ELR (cell line): ENCODE measurements at places on chromosomes 1 and 21.

GRCh38 chr1:157993147-157993917, at the start of gene KIRREL1:
Gene KIRREL1 (plus strand): TSS chr1:157993645. CDS start chr1:157993677, 32 bp downstream.
- peak; percentile 80 for DNase-seq

- no peak for DNase-seq
These were observed 4.1 kb downstream of the CD84 start for GRCh38 chr1:160575112-160575664.

- DNase-seq = no peak
These were observed 8.0 kb downstream of the NOL9 start for GRCh38 chr1:6546326-6546725.

DNA sequence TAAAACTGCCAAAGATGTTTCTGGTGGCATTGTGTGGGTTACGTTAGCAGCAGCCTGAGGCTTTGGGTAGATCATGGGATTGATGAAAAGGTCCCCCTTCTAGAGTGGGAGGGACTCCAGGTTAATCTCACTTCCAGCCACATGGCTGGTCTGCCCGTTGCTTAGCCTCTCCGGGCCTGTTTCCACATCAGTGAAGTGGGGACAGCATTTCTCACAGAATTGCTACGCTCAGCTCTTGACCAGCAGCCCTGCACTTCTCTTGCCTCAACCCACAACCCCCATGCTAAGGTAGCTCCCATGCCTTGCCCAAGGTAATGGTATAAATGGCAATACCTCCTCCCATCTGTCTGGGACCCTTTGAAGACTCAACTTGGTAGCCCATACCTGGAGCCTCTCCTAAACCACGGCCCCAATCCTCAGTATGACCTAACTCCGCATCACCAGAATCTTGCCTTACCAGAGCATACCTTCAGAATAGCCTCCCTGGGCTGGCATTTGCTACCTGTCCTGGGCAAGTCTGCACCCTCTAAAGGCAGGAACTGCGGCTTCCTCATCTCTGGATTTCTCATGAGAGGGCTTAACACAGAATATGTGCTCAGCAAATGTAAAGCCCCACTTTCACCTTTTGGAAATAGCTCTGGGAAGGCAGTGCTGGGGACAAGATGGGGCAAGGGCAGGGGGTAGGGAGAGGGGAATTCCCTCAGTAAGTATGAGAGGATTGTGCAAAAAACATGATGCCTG, 10.9 kb upstream of the GUCA2A start:
- DNase-seq = no peak

DNA sequence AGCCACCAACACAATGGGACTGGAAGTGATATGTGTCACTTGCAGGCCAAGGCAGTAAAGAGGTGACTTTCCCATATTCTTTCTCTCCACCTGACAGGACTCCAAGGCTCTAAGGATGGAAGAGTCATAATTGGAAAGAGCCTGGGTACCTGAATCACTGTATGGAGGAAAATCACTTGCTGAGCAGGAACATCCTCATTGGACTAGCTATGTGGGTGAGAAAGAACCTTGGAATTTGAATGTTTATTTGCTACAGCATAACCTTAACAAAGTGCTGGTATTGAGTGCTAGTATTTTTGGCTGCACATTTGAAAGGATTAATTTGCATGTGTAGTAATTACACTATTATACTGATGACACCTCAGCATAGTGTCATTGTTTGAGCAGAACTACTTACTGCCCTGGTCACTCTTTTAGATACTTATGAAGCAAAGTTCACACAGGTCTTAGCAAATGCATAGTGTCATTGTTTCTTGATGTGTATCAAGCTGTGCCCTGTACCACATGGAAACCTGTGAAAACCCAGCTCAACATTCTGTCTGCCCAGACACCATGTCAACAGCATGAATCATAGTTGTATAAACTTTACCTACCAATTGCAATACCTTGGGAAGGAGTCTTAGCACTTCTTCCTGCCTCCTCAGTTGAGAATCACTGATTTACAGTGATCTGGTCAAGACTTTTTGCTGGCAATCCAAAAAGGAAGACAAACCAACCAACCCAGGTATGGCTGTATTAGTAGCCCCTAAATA, 5.1 kb upstream of the S100A10 start:
- DNase-seq = peak; percentile 82

GRCh38 chr1:71557138-71557537, 476.3 kb upstream of the ZRANB2 start:
- no peak for DNase-seq

DNA sequence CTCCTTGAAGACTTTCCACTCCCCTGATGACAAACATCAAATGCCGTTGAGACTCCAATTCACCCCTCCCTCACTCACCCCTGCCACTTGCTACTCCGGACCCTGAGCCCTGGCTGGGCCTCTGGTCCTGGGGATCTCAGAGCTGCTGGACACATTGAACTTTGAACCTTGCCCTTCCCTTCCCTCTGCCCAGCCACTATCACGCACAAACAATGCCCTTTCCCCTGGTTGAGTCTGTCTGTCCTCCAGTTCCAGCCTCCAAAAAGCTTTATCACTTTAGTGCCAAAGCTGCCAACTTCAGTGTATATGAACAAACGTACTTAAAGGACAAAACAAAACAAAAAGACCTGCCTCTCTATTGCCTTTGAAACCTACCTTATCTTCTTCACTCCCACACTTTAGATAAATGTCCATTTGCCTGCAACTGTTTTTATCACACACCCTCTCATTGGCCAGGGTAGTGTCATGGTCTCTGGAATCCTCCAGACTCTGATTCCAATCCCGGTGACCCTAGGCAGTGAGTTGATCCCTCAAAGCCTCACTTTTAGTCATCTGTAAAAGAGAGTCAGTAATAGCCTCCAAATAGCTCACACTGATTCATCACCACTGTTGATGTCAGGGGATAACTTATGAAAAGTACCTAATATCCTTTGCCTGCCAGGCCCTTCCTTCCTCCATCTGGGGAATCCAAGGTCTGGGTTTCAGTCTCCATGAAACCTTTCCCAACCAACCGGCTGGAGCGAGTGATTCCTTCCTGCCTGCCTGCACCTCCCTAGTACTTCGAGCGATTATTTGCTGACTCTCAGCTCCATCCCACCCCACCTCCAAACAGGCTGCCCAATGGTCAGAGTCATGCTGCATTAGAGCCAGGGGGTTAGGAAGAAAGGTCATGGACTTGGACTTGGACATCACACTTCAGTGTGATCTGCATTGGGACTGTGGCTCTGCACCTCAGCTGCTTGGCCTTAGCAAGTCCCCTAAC, 15.9 kb upstream of the SPOCD1 start:
- DNase-seq = peak; percentile 78

DNA sequence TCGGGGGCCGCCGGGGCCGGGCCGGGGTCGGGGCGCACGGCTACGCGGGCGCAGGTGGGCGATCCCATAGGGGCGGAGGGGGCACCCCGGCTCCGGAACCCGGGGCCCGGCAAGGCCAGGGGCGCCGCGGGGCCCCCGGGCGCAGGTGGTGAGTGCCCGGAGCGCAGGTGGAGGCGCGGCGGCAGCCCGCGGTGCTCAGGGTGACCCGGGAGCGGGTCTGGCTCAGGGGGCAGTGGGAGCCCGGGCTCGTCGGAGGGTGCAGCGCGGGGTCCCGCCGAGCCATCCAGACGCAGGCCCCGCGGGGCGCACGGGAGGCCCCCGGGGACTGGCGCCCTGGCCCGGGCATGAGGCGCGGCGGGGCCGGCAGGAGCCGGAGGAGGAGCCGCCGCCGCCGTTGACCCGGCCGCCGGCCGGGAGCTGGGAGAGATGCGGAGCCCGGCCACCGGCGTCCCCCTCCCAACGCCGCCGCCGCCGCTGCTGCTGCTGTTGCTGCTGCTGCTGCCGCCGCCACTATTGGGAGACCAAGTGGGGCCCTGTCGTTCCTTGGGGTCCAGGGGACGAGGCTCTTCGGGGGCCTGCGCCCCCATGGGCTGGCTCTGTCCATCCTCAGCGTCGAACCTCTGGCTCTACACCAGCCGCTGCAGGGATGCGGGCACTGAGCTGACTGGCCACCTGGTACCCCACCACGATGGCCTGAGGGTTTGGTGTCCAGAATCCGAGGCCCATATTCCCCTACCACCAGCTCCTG, 489 bp downstream of the CELSR2 start:
- DNase-seq = no peak

DNA sequence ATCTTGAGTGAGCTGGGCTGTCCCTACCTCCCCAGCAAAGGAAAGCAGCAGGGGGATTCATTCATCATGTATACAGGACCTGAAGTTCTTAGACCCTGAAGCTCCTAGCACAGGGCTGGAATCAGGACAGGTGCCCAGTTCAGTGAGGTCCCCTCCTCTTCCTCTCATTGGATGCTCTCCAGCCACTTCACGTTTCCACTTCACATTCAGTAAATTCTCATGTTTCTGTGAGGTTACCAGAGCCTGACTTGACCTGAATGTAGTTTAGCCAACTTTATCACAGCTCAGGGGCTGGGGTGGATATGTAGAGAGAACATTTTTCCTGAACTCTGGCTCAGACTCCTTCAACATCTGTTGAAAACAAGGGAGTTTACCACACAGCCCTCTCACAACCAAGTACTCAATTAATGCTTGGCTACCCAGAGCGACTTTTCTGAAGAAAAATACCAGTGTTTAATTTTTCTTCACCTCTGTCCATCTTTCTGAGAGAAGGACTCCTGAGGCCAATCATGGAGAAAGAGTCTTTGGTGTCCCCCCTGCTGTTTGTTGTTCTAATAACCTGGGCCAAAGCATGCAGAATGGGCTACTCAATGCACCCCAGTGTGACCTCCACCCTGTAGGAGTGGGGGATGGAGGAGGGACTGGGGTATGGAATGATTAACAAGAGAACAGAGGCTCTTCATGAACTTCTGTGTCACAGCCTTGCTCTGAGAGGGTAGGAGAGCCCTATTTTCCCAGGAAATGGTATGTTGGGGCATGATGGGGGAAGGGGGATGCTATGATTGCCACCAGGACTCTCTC, 108.3 kb upstream of the FGGY start:
- DNase-seq = no peak

- no peak for DNase-seq
These were observed 29.1 kb downstream of the TTC39A start for GRCh38 chr1:51301152-51301843.

DNA sequence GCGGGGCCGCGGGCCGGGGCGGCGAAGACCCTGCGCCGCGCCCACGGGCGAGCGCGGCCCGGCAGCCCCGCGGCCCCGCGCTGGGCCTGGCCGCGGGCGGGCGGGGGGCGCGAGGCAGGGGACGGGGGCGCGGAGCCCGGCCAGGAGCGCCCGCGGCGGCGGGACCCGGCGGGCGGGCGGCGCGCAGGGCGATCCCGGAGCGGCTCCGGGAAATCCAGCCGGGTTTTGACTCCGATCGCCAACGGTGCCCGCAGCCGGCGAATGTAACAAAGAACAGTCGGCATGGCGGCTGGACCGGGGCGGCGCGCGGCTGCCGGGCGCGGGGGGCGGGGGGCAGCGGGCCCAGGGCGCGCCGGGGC, 334 bp downstream of the PRDM15 start:
- DNase-seq = peak; percentile 84

DNA sequence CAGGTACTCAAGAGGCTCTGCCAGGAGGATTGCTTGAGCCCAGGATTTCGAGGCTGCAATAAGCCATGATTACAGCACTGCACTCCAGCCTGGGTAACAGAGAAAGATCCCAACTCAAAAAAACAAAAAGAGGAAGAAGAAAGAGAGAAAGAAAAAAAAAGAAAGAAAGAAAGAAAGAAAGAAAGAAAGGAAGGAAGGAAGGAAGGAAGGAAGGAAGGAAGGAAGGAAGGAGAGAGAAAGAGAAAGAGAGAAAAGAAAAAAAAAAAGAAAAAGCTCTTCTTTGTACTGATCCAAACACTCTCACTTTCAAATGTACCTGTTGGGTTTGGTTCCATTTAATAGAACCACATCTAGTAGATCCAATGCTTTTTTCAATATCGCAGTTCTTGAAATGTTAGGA, 11.8 kb downstream of the BATF3 start:
- DNase-seq = no peak

- DNase-seq = no peak
These were observed 27.0 kb downstream of the SDC3 start for GRCh38 chr1:30881319-30882181.

GRCh38 chr1:36238433-36238832, 14.2 kb downstream of the THRAP3 start:
- no peak for DNase-seq

DNA sequence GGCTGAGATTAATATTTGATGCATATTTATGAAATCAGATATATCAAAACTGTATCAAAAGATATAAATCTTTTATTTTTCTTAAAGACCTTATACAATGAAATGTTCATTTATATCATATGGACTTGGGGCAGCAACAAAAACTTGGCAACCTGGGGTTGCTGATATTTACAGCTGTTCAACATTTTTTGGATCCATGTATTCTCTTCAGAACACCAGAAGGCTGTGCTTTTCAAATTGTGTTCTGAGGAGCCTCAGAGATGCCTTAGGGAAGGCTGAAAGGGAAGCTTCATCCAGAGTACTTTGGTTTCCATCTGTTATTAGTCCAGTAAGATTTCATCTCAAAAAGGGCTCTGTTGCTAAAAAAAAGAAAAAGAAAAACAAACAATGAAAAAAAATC, 94.8 kb downstream of the DISC1 start:
- DNase-seq = no peak

GRCh38 chr1:46516200-46516950, 26.7 kb downstream of the DMBX1 start:
- no peak for DNase-seq

DNA sequence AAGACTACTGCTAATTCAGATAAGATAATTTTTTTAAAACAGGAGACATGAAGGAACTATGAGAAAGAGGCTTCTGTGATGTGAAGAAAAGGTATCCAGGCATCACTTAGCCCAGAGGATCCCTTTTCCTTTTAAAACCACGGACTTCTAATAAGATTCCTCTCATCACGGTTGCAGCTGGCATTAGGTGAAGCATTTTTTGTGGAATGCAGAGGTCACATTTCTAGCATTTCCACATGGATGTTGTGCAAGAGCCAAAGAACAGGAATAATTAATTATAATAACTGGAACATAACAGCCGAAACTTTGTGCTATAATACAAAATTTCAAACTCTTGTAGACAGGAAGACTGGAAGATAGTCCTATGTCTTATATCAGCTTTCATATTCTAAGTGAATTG, 27.6 kb downstream of the CYP2J2 start:
- no peak for DNase-seq

DNA sequence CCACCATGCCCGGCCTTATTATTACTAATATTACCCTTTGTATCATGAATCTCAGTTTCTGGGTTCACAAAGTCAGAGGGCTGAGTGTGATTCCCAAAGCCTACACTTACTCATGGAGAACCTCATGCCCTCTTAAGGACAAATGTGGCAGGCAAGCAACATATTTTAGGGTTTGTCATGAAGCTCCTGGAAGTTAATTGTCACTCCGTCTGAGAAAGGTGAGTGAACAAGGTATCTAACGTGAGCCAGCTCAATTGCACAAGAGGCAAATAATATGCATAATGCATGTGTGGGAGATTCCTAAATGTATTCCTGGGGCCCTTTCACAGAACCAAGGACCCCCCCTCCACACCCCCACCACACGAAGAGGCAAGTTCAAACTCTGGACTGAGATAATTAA, 10.1 kb upstream of the TIAM1 start:
- DNase-seq = peak; percentile 3

- DNase-seq = no peak
These were observed 352.5 kb downstream of the ZNF326 start for GRCh38 chr1:90347366-90347765.

DNA sequence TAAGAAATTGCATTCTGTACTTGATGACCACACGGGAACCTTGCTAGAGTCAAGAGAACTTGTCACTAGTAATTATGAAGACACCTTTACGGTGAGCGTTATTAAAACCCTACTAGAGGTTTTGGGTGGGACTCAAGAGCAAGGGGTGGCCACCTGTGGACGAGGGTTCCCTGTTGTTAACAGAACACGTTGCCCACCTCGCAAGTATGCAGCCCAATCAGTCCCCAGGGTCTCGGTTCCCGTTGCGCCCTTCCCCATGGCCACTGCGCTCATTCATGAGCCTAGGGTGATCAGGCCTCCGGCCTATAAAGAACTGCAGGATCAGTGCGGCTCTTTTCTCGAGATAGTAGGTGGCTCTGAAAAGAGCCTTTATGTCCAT, 30.2 kb upstream of the RNF187 start:
- DNase-seq = no peak
